Occipital lobe (tissue), 3 donors: ENCODE measurements at places on chromosomes 5 and 9. TPM values are rescaled to one million over a fixed set of nuclear protein-coding genes. Genes with fewer than 3 reads are reported as not detected.

- DNase-seq, result no peak
These were observed 63.2 kb downstream of the LHX2 start for GRCh38 chr9:124074746-124075145.

DNA sequence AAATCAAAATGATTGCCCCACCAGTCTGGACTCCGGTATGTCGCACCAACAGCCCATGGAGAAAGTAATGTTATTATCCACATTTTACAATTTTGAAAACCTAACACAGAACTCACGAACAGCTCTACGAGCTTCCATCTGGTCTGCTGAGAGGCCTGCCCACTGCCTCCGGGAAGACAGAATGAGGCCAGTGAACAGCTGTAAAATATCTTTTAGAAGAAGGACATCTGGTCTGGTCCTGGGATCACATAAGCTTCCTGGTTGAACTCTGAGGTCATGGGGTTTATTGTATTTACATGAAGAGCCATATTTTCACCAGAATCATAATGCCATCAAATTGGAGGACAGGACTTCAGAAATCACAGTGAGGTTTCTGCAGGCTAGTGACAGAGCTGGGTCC, 89.0 kb downstream of the FRMD3 start:
- no peak for DNase-seq

DNA sequence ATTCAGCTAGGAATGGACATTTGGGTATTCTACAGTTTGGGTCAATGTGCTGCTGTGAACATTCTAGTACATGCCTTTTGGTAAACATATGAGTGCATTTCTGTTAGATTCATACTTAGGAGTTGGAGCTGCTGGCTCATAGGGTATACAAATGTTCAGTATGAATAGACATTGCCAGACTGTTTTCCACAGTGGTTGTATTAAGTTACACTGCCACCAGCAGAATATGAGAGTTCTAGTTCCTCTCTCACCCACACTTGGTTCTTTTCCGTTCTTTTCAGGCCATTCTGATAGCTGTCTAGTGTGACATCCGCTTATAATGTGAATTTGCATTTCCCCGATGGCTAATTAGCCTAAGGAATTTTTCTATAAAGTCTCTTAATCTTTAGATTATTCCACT, 25.0 kb downstream of the STOM start:
- no peak for DNase-seq

- DNase-seq, result no peak
These were observed 85.4 kb downstream of the ANKRD55 start for GRCh38 chr5:56147659-56148230.

- no peak for DNase-seq
These were observed 328.0 kb downstream of the PDE4D start for GRCh38 chr5:59565551-59565950.

GRCh38 chr9:80841888-80842287, 847.5 kb downstream of the TLE1 start:
- DNase-seq, result no peak

DNA sequence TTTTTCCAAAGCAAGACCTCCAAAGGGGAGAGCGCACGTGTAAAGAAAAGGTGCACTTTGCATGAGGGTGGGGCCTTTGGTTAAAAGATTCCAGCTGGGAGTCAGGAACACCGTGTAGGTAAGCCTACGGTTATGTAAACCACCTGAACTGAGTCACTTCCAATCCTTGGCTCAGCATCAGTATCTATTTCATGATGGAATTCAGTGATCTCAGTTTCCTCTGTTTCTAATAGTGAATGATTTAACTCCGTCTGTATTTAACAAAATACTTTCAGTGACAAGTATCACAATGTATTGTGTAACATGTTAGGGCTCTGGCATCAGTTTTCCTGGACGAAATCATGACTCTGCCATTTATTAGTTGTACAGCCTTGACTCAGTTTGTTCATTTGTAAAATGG, 1.3 kb upstream of the SVEP1 start:
- no peak for DNase-seq

- DNase-seq, result no peak
These were observed 245.2 kb downstream of the EFNA5 start for GRCh38 chr5:107425541-107426031.

GRCh38 chr5:166957782-166958181, 1333.7 kb upstream of the WWC1 start:
- no peak for DNase-seq

DNA sequence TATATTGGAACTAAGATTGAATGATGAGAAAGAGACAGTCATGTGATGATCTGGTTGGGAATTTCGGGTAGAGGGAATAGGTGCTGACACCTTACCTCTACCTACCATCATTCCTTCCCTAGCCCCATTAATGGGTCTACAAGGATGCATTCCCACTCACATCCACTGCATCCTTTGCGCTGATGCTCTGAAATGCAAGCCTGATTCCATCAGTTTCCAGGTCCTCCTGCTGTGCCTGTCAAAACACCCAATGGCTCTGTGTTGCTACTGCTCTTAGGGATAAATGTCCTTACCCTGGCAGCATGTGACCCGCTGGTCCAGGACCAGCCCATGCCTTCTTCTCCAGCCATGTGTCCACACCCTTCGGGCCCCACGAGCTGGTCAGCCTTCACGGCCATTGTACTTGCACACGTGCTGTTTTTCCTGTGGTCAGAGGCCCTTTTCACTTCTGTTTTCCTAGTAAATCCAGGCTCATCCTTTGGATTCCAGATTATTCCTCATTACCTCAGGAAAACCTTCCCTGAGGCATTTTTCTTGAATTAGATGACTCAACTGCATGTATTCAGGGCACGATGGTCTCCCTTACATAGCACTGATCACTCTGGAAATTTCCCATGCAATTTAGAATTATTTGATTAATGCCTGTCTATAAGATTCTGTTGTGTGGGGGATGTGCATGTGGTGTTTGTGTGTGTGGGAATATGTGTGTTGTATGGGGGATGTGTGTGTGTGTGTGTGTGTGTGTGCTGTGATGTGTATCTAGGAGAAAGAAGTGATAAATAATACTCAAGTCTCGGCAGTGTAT, 185.0 kb downstream of the DIRAS2 start:
- no peak for DNase-seq

- DNase-seq, result no peak
These were observed 143.9 kb downstream of the SEMA5A start for GRCh38 chr5:9401786-9402472.

Gene IL13
- total RNA-seq, result not detected

Gene AGXT2
- total RNA-seq, result not detected

Gene LEAP2
- 2.0 TPM for total RNA-seq

Gene PDCD1LG2
- total RNA-seq, result 0.62 TPM

Gene CARD6
- 1.6 TPM for total RNA-seq

Gene CTXN3
- 1.1 TPM for total RNA-seq

Gene CACFD1
- total RNA-seq, result 19.0 TPM

Gene IFNK
- total RNA-seq, result not detected
